ENCODE measurements at places on chromosomes 6 and 20.

- no peak for DNase-seq
Observed at GRCh38 chr6:6236730-6237469, 83.6 kb downstream of the F13A1 start.

DNA sequence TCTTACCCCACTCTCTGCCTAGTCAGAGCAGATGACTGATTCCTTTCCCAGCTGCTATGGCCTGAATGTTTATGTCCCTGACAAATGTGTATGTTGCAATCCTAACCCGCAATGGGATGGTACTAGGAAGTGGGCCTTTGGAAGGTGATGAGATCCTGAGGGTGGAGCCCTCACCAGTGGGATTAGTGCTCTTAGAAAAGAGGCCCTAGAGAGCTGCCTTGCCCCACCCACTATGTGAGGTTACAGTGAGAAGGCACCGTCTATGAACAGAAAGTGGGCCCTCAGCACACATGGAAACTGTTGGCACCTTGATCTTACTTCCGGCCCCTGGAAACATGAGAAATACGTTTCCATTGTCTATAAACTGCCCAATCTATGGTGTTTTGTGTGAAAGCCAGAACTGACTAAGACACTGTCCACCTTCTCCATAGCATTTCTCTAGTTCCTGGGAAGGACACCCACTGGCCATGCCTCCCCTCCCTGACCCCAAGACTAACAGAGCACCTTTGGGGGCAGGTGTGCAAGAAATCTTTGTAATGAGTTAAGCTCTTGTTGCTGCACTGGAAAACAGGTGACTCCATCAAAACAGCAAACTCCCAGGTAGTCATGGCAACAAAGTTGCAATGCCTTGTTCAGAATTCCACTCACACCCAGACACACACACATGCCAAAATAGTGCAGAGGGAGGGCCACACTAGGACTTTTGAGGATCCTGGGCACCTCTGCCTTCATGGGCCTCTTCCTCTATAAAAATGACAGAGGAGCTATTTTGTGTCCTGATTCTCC is 16.2 kb downstream of the GABRR2 start:
- no peak for DNase-seq

GRCh38 chr6:111658462-111659154 is 52.9 kb upstream of the TRAF3IP2 start:
- DNase-seq: no peak

DNA sequence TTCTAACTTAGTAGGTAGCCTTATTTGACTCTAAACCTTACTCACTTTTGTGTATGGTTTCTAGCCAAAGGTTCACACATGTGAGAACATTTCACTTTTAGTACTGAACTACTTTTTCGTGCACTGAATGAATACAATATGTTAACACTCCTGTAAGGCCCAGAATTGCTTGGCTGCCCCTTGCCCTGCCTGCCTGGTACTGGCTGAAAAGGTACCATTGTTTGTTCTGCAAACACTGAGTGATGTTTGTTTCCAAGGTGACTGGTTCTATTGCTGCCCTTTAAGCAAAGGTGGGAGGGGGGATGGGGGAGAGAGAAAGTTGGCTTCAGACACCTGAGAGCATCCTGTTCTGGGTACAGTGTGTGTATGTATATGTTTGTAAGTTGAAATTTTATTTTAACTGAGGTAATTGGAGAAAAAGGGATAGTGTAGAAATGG is 31.2 kb downstream of the RREB1 start:
- no peak for DNase-seq

DNA sequence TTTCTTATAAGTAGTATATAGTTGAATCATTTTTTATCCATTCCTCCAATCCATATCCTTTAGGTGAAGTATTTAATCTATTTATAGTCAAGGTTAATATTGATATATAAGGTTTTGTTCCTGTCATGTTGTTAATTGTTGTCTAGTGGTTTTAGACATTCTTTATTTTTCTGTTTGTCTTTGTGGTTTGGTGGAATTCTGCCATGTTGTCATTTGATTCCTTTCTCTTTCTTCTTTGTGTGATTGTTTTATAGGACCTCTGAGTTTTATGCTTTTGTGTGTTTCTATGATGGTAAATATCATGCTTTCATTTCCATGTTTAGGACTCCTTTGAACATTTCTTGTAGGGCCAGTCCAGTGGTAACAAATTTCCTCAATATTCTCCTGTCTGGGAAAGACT is 450.3 kb upstream of the BTBD3 start:
- no peak for DNase-seq

DNA sequence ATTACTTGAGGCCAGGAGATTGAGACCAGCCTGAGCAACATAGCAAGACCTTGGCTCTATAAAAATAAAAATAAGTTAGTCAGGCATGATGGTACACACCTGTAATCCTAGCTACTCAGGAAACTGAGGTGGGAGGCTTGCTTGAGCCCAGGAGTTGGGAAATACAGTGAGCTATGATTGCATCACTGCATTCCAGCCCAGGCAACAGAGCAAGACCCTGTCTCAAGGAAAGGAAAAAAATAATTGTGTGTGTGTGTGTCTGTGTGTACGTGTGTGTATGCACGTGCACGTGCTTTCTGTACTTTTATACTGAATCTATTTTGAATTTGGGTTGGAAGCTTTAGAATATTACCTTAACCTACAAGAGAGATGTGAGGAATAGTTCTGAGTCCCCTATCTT is 58.9 kb downstream of the KIZ start:
- no peak for DNase-seq

GRCh38 chr20:31704225-31705119 is 18.2 kb downstream of the BCL2L1 start:
- DNase-seq: no peak

GRCh38 chr6:88301256-88301655 is 135.1 kb upstream of the CNR1 start:
- no peak for DNase-seq

DNA sequence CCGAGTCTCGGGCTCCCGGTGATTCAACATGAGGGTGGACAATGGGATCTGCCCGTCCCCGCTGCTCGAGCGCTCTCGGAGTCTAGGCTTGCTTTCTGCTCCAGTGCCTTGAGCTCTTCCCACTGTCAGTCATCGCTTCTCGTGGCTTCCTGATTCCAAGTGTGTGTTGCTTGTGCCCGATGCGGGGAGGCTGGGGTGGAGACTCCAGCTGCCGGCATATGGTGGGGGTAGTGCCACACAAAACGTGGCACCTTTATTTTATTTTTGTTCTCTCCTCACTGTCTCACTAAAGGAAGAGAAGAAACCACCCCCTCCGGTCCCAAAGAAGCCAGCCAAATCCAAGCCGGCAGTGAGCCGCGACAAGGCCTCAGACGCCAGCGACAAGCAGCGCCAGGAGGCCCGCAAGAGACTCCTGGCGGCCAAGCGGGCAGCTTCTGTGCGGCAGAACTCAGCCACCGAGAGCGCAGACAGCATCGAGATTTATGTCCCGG is 14.8 kb upstream of the MYL9 start:
- DNase-seq: no peak

- no peak for DNase-seq
Observed at GRCh38 chr6:16184129-16184528, 54.3 kb upstream of the GMPR start.

DNA sequence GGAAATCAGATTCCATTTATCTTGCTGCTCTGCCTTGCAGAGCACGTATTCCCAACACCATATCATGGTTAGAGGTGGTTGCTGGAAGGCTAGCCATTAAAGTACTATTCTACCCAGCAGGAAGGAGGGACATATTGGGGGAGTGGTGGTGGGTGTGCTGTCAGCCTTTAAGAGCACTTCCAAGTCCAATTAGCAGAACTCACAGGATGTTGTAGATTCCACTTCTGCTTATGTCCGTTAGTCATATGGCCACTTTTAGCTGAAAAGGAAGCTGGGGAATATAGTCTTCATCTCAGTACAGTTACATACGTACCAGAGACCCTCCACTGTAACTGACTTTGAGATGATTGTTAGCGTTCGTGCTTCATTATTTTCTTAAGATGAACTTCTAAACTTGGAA is 94.4 kb downstream of the SAMD3 start:
- no peak for DNase-seq

- DNase-seq: no peak
Observed at GRCh38 chr6:111652156-111652555, 46.5 kb upstream of the TRAF3IP2 start.

GRCh38 chr20:42516692-42517091 is 673.0 kb downstream of the PTPRT start:
- DNase-seq: no peak

DNA sequence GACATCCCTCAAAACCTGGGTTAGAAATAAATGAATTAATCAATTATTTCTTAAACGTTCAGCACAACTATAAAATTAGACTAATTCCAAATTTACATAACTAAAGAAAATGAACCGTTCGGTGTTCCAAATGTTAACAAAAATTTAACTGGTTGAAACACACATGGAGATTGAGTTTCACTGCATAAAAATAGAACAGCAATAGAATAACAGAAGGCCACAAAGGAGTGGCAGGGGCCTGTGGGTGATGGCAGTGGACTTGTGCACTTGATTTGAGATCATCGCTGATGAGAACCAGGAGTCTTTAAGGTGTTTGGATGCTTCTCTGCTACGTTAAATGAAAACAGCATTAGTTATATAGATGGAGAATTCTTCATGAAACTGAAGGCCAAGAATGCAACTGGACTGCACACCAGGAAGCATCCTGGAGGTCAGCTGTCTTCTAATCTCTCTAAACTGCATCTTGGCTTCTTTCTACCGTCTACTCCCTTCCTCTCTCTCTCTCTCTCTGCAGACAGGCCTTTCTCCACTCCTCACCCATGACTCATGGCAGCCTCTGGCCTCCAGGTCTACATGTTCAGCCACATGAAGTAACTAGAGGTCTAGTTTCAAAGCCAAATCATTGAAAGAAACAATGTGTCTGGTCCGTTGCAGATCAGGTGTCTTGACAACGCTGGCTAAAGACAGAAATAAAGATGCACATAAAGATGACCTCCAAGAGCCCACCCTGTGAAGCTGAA is 111.3 kb downstream of the SIM1 start:
- DNase-seq: no peak

DNA sequence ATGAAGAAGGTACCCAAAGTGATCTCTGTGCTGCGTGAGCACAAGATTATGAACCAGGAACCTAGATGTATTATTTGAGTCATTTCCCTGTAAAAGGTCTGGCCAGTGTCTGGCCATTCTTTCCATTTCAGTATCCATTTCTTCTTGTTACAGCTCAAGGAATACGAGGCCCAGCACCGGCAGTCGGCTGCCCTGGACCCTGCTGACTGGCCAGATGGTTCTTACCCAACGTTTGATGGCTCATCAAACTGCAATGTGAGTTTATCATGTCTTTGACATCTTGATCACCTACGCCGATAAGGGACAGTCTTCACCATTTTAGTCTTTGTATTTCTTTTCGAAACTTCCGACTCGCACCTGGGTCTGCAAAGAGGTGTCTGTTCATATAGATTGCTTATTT is 144.8 kb downstream of the SASH1 start:
- DNase-seq: no peak

DNA sequence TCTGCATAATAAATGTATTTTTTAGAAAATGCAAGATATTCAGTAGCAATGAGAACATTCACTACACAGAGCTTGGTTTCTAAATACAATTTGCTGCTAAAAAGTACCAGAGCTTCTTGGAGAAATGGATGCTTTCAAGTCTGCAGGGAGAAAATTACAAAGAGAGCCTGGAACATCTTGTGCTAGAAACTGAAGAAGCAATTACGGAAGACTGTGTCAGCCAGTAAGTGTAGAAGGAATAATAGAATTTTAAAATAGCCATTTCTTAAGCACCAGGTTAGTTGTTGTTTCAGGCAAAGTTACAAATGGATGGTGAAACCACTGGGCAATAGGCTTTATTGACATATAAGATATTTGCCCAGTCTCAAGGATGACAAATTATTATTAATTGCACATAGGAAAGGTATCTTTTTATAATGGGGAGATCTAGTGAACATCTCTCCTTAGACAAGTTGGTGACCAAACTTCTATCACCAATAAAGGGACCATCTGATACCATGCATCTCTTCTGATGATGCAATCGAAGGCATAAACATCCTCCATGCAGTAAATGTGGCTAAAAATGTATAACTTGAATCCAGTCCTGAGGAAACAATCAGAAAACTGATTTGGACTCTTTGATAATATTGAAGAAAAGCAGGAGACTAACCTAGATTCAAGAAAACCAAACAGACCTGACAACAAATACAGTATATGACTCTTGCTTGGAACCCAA is 81.7 kb downstream of the ARHGAP18 start:
- no peak for DNase-seq

GRCh38 chr6:131683479-131683878 is 17.7 kb downstream of the OR2A4 start:
- no peak for DNase-seq

- no peak for DNase-seq
Observed at GRCh38 chr6:96948631-96949030, 24.1 kb downstream of the KLHL32 start.

DNA sequence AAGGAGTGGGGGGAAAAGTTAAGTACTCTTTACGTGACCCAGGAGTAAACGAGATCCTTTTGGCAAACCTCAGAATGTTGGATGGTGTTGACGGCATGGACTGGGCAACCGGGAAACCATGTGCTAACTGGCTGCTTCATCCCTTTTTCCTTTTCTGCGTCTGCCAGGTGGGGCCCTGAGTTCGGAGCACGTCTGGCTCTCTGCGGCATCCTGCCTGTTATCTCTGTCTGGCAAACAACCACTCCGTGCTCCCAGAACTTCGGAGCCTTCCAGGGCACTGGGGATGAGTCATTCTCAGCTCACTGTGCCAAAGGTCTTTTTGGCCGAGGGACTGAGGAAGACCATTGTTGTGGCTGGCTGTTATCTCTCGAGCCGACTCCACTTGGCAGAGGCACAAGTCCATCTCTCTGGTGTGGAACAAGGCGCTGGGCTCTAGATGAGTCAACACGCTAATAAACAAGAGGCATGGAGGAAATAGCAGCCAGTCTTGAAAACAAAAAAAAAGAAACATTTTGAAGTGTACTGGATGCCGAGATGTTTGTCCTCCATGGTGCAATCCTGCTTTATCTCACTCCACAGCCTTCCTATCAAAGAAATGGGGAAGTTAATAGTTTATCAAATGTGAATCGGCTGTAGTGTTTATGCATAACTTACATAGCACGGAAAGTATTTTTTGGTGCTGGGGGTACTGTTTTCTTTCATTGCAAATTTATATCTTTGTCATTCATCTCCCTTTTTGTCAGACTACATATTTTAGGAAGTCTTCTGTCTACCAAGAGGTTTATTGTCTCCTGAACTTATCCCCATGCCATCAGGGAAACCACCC is 64.6 kb upstream of the TXNDC5 start:
- no peak for DNase-seq

- DNase-seq: no peak
Observed at GRCh38 chr6:105294129-105294528, 108.8 kb downstream of the PREP start.

- DNase-seq: no peak
Observed at GRCh38 chr6:101296169-101296960, 97.1 kb upstream of the GRIK2 start.

DNA sequence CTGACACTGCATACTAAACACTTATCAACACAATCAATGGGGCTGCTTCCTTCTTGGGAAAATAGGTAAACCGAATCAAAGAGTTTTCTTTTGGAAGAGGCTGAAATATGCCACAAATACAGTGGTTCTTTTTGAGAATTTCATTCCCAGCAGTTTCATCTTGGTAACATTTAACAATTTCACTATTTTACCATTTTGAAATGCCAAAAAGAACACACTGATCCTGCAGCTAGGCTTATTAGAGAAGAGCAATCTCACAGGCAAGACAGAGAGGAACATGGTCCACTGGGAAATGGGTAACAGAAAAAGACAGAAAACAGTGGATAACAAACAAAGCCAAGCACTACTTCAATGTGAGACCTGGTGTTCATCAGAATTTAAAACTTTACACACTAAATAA is 2.5 kb downstream of the CNR1 start:
- DNase-seq: no peak

Measured in stimulated activated CD8-positive, alpha-beta memory T cell treated with anti-CD3 and anti-CD28 coated beads, Interleukin-4, amount 100 ng/mL, for 1 hour (primary cell).